Activated CD4-positive, alpha-beta T cell treated with anti-CD3 and anti-CD28 coated beads, Interleukin-2, Interleukin-4, amounts not matched to agents 100 ng/mL and 50 ng/mL, durations not matched to agents 16 hours and 8 hours (primary cell): ENCODE measurements at places on chromosomes 6 and 20.

DNA sequence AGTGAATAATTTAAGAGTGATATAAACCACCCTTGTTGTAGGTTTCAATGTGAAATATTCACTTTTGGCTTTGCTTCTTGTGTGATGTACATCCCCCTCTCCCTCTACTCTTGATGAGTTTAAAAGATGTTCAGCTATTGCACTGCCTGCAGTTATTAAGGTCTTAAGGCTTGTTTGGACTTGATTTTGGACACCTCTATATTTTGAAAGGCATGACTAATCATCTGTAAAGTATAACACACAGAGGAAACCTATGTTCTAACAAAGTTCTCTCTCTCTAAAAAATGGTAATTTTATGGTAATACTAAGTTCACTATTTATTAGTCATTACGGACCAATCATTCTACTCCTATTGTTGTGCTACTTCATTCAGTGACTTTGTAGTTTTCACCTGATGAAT is 1719.9 kb downstream of the GRIK2 start:
- no peak for DNase-seq

DNA sequence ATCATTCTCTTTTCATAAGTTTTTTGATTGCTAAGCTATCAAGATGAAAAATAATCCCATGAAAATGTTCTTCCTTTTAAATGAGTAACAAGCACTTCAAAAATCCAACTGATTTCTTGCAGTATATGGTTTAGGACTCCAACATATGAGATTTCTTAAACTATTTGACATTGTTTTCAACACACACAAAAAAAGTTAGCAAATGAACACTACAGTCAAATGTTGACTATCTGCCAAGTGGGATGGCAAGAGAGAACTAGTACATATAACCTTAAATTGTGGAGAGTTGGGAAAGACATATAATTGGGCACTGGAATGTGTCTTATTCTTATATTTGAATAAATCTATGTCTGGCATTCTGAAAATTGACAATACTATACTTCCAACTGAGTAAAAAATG is 15.6 kb downstream of the COL21A1 start:
- no peak for DNase-seq

DNA sequence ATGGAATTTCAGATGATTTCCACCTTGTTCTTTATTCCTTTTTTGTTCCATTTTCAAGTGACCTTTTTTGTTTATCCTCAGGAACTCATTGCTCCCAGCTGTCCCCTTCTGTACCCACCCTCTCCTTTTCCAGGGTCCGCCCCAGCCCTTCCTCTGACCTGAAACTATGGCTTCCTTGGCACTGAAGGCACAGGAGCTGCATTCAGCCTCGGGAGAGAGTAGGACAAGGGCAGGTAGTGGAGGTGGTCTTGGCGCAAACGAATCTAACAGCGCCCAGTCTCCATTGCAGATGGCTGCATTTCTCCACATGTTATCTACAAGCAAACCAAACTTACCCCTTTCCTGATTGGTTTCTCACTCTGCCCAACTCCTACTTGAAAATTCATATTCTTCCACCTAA is 8.8 kb upstream of the ULBP2 start:
- no peak for DNase-seq

GRCh38 chr20:8578161-8578865 is 446.2 kb downstream of the PLCB1 start:
- no peak for DNase-seq

DNA sequence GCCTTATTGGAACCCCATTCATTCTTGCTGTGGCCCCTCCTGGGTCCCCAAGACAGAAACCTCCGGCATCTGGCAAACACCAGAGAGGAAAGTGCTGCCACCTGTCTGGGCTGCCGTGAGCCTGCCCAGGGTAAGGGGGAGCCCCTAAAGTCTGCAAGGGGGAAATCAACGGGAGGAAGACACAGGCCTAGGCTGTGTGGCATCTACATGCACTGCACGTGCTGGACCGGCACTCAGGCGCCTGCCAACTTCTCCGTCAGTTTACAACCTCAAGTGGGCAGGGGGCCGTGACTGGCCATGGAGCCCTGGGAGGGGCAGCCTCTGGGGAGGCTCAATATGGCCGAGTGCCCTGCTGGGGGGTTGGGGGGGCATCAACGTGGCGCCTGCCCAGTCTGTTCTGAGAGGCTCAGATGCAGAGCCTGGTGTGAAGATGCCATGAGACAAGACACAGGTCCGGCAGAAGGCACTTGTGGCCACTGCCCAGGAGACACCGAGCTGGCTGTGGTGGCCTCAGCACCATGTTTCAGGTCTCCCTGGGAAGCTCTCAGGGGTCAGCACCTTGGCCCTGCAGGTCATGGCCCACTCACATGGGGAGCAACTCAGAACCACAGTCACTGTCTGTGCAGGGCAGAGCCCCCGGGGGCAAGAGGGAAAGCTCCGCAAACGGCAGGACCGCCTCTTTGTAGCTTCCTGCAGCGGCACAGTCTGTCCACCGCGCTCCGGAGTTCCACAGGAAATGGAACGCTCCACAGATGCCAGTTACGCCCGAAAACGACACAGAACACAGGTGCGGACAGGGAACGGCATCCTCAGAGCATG is 8.4 kb downstream of the UCKL1 start:
- no peak for DNase-seq

DNA sequence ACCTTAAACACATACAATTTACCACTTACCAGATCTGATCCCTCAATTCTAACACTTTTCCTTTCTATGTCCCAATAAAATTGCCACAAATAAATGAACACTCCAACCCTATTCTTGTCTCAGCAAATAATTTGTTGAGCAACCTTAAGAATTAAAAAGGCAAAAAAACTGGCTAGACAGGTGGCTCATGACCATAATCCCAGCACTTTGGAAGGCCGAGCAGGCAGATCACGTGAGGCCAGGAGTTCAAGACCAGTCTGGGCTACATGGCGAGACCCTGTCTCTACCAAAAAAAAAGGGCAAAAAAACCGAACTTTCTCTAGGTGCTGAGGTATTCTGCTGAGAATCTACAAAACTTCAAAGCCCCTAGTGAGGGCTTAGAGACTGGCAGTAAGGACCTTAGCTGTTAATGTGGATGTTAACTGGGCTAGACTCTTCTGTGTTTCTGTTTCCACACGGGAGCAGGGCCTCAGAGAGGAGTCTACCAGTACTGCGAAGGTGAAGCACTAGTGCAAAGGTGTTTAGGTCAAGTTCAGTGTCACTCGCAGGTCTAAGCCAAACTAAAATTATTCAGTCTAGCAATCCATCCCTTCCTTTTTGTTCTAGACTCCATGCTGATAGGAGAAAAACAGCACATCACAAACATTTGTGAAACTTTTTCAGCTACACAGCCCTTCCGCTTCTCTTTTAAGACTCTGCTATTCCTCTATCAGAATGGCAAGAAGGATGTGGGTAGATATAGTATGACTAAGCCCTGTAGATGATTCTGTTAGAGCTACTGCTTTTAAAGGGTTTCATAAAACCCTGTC is 2.6 kb downstream of the FASTKD5 start:
- DNase-seq, result peak; percentile 78

DNA sequence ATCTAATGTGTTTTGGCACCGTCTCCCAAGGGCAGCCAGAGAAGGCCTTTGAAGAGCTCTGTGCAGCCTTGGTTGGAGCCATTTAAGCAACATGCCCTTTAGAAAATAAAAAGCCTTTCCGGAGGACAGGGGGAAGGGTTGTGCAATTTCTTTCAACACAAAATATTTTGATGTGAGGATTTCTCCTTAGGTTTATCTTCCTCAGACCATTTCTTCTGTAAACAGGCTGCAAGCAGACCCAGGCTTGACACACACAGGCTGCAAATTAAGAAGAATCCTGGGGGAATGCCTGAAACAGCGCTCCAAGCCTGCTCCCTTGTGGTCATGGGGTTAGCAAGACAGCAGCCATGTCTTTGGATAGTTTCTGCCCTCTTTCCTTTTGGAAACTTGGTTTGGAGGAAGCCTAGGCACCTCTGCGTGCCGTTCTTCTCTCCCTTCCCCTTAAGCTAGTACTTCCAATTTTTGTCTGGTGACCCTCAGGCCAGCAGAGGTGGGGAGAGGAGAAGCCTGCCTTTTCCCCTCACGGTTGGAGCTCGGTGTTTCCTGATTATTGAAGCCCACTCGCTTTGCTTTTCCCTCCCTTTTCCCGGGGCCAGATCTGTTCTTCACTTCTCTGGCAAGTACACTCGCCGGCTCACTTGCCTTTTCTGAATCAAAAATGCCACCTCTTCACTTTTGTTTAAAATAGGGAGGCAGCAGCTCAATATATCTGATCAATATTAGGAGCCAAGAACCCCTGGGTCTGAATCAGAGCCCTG is 39.6 kb upstream of the NOX3 start:
- DNase-seq, result no peak

DNA sequence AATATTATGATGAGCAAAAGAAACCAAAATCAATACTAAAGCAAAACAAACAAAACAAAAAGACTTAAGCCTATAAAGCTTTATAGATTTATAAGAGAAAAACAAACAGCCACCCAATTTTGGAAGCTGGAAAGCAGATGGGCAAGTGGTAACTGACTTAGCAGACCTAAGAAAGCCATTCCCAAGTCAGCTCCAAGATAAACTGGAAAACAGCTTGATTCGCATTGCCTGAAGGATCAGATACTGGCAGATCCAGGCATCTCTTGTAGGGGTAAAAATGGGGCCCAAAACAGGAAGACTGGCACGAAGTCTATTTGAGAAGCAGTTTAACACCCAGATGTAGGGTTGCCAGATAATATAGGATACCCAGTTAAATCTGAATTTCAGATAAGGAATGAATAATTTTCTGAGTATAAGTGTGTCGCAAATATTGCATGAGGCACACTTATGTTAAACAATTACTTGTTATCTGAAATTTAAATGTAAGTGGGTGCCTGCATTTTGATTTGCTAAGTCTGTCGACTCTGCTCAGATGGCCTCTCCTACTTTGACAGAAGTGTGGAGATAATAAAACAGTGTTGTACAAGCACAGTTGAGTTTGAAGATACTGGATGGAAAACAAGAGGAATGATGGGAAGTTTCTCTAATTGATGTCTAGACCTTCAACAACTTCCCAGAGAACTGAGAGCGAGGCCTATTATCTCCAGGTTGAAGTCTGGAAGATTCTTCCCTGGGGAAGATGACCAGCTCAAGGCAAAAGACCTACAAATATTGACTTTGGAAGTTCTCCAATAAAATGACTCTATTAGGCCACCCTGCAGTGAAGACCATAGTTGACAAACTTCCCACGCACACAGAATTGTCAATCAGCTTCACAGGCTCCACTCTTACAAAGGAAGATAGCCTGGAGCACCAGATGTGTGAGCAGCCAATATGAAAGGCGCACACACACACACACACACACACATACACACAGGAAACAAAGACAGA is 113.4 kb downstream of the FAM50B start:
- no peak for DNase-seq

- peak; percentile 58 for DNase-seq
Measured at GRCh38 chr20:23668477-23668951, 20.3 kb downstream of the CST4 start.

DNA sequence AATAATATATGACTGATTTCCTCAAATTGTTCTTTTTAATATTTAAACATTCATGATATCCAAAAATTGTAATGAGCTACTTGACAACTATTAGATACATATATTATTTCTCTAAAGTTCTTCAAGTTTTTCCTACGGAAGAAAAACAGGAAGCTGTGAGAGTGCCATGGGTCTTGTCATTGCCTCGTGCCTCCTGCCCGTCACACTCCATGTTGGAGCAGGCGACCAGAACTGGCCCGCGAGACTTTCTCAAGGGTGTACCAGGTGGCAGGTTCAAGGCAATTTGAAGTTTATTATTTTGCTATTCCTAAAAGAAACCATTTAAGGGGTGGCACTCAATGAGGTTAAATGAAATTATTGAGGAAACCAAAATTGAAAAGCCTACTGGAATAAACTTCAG is 337.2 kb downstream of the HACE1 start:
- no peak for DNase-seq

- DNase-seq, result no peak
Measured at GRCh38 chr20:32929162-32929561, 70.4 kb downstream of the EFCAB8 start.

DNA sequence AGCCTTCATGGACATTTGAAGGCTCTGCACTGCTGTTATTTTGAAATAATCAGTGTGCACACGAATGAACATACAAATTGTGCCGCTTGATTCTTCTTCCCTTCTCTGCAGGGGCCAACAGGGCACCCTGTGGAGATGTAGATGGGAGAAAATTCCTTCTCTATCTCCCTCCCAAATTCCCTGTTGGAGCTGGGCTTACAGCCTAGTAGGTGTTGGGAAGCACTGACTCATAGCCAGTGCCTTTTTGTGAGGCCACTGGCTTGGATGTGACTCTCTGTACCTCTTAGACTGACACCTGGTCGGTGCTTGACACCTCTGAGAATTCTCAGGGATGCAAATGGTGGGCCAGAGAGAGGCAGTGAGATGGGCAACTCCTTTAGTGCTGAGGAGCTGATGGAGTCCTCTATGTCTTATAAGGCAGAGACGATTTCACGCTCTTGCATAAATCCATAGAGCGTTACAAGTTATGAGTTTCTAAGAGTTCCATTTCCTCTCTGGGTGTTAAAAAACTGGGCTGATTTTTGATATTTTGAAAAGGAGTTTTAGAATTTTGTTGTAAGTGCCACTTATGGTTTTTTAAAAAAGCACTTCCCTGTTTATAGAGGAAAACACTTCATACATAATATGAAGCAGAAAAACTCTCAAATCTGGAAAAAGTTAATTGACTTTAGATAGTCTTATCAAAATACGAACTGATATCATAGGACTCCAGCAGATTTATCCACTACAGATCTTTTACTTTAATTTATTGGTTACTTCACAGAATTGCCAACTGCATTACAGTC is 89.8 kb upstream of the MAP3K7 start:
- DNase-seq, result no peak

DNA sequence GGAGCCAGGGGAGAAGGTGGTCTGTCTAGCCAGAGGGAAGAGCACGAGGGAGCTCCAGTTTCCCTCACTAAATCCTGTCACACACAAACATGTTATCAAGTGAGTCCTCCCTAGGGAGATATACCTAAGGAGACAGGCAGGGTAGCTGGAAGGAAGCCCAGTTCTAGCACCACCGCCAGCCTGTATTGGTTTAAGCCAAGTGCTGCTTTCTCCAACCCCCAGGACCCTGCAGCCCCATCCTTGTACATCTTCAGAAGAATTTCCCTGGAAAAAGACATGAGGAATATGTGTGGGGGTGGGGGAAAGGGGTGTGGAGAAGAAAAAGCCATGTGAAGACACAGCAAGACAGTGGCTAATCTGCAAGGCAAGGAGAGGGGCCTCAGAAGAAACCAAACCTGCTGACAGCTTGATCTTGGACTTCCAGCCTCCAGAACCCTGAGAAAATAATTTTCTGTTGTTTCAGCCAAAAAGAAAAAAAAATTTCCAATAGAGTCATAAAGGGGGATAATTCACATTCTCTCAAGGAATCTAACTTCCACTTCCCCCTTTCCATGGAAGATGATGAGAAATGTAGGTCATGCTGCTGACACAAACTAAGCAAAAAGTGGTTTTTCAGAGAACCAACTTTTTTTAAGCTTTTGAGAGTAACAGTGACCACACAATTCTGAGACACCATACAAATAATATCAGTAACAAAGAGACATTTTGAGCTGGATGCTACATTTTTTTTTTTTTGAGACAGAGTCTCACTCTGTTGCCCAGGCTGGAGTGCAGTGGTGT is 103.2 kb upstream of the PRDM1 start:
- peak; percentile 79 for DNase-seq

GRCh38 chr6:123402052-123402451 is 234.7 kb downstream of the TRDN start:
- no peak for DNase-seq
